HL-60 (cell line): ENCODE measurements at places on chromosomes 3 and 15.

DNA sequence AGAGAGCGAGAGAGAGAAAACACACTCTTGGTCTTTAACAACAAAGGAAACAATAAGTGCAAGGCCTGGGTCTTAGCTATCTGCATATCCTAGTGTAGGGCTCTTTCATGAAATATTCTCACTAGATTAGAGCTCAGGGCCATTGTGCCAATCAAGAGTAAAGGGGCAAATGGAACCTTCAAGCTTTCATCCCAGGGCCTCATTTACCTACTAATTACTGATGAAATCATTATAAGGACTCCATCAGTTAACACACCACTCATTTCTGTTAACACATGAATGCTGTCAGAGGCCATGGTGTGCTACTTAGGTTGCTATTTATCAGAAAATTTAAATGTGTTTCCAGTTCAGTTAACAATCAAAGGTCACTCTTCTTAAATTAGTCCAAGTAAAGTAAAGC, 597.8 kb downstream of the ROBO1 start:
- no peak for DNase-seq

- DNase-seq = peak; percentile 78
Observed at GRCh38 chr3:10189557-10190354, 25.0 kb downstream of the IRAK2 start.

- no peak for DNase-seq
Observed at GRCh38 chr3:107421881-107422280, 44.6 kb downstream of the CCDC54 start.

DNA sequence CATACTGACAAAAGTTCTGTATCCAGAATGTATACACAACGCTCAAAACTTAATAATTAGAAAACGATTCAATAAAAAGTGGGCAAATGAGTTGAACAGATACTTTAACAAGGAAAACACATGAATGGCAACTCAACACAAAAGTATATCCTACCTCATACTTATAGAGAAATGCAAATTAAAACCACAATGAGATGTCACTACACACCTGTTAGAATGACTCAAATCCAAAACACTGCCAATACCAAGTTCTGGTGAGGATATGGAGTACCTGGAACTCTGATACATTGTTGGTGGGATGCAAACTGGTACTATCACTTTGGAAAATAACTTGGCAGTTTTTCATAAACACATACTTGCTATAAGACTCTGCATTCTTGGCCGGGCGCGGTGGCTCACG, 42.1 kb downstream of the PRTG start:
- DNase-seq = no peak

DNA sequence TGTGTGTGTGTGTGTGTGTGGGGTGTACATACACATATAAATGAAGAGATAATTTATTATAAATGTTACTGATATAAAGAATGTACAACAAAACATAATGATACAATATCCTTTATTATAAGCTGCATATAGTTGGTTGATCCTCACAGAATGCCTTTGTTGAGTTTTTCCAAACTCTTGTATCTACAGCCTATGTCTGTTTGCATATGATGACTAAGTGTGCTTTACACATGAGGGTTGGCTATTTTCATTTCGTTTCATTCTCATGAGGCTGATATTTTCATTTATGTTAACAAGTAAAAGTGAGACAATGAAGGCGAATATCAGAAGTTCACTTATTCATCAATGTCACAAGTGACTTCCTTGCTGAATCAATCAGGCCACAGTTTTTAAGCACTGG, 45.1 kb downstream of the TM2D3 start:
- no peak for DNase-seq

DNA sequence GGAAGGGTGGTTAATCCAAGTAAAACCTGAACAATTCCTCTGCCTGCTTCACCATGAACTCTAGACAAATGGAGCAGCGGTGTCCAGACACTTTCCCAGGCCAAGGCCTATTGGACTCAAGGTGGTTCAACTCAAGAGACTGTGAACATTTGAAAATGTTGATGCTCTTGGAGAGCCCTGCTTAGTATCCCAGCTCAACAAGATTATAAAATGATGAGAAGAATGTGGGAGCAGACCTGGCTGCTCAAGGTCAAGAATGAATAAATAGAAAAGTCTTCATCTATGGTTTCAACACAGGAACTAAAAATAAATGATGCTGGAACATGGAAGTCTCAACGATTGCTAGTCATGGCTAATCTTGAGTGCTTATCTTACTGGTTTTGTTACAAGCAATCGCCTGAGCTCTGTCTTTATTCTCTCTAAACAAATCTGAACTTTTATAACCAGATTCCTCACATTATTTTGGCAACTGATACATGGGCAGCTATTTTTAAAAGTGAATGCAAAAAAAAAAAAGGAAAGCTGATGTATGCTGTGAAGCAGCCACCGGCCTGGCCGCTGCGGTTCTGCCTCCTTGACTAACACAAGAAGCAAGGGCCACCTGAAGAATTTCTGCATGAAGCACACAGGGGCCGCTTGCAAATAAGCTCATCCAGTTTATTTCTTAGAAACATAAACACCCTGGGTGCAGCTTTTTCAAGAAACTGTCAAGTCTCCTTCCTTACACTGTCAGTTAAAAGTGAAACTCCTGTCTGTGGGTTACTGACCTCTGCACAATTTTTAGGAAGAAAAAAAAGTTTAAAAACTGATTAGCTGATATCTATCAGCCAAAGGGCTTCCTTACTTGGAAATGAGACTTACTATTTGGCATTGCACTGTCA, 120.1 kb upstream of the ARHGEF3 start:
- DNase-seq = no peak

GRCh38 chr3:174355505-174355904, 503.6 kb upstream of the NAALADL2 start:
- DNase-seq = peak; percentile 18

GRCh38 chr3:114380233-114380651, 86.4 kb downstream of the TIGIT start:
- no peak for DNase-seq

DNA sequence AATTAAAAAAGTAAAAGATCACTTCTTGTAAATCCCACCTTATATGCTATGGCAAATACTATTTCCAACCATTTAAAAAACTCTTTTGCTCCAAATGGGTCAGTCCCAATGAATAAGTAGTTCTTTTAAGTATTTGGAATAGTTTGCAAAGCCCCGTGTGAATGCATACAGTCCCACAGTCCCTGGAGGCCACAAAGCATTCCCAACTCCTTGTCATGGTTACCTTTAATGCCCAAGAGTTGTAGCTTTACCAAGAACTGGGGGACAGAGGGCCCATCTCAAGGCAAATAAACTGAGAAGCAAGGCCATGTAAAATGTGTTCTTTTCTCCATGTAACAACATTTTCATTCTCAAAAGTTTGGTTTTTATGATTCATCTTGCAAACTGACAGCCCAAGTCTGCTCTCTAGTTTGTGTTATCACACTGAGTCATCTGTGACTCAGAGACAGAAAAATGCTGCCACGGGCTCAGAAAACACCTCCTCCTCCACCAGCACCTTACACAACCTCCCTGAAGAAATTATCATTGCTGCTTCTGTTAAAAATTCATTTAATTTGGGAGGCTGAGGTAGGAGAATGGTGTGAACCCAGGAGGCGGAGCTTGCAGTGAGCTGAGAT, 336.2 kb downstream of the ERC2 start:
- DNase-seq = no peak

DNA sequence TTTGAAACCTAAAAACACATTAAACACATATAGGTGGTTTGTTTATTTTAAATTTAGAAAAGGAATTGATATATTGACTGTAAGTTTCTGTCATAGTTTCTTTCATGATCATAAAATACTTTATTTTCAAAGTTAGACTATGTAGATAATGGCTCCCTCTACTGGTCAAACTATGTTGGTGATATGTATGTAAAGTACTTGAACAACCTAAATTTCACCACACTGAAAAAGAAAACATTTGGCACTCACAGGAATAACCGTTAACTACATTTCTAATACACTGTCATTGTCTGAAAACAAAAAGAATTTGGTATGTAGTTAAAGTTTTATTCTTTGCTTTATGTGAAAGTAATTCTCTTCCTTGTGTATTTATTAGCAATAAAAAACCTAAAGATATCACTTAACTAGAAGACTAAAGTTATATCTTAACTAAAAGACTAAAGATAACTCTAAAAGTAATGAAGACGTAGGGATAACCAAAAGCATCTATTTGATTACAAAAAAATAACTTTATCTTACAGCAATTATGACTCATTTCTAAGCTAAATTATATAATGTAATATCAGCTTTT, 427.5 kb downstream of the VGLL3 start:
- peak; percentile 6 for DNase-seq

DNA sequence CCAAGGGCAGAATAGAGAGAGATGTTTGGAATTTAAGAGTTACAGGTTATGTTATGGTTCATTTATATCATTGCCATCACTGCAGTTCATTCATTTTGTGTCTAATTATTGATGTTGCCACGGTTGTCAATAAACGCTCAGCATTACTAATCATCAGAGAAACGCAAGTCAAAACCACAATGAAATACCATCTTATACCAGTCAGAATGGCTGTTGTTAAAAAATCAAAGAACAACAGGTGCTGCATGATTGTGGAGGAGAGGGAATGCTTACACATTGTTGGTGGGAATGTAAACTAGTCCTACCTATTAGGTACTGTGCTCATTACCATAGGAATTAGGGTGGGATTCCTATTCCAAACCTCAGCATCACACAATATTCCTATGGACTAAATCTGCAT, 350.5 kb downstream of the TIGIT start:
- DNase-seq = no peak

DNA sequence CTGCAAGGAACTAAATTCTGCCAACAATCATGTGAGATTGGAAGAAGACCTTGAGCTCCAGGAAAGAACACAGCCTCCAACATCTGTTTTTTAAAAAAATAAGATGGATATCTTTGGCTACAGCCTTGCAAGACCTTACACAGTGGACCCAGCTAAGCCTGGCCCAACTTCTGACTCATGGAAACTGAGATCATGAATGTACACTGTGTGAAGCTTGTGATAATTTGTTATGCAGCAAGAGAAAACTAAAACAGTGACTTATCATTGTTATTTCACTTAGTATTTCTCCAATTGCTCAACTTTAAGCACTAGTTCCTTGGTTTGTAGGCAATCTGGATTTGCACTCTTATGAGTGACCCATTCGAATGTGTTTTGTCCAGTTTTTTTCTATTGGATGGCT, 29.3 kb downstream of the SHQ1 start:
- DNase-seq = no peak

DNA sequence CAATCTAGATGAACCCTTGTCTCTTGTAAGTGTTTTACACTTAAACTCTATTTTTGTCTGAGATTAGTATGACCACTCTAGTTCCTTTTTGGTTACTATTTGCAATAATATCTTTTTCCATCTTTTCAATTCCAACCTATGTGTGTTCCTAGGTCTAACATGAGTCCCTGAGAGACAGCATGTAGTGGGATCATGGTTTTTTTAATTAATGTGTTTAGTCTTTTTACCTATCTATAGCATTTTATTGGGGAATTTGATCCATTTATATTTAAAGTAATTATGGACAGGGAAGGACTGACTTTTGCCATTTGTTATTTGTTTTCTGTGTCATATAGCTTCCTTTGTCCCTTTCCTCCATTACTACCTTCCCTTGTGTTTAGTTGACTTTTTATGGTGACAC, 21.7 kb downstream of the TNFSF10 start:
- DNase-seq = no peak

DNA sequence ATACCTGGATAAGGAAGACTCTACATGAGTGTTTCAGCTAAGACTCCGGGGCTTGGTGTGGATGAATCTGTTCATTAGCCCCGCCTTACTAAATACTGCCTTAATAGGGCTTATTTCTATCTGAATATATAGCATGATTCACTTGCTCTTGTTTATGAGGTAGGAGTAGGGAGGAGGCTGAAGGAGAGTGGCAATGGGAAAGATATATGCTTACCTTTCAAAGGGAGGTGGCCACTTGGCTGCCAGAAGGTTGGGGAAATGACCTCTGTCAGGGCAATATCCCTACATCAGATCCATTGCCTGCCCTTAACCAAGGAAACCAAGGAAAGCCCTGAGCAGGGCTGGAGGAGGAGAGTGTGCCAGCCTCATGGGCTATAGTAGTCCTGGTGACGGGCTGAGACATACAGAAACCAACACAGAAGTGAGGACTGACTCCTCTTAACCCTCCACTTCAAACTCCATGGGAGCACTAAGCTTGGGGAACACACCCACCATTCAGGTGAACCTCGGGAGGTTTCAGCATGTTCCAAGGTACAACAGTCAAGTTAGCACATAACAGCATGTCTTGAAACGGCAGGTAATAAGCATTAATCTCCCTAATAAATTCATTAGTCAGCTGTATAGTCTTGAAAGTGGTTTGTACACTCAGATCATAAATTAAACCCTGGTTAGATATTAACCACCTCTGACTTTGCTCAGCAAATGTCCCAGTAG, 80.1 kb downstream of the EOMES start:
- DNase-seq = no peak

GRCh38 chr3:140953028-140953960, 11.7 kb downstream of the SLC25A36 start:
- peak; percentile 12 for DNase-seq

GRCh38 chr3:136105044-136105443, 91.1 kb downstream of the MSL2 start:
- peak; percentile 15 for DNase-seq

DNA sequence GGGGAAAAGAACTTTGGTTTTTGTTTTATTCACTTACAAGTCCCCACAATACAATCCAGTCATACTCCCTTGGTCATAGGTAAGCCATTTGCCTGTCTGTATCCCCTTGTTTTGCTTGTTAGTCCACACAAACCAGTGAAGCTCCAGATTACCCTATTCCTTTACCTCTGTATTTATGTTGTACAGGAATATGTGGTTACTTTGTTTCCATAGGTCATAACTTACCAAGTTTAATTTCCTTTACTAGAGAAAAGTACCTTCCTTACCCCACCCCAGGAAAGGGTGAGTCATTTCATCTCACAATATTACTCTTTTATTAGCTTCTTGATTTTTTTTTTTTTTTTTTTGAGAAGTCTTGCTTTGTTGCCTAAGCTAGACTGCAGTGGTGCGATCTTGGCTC, 113.4 kb upstream of the LRRFIP2 start:
- no peak for DNase-seq

GRCh38 chr3:105523501-105523900, 156.8 kb downstream of the ALCAM start:
- DNase-seq = no peak

GRCh38 chr3:184184546-184185230, 1.3 kb upstream of the ABCF3 start:
- DNase-seq = no peak

- no peak for DNase-seq
Observed at GRCh38 chr3:66312039-66312438, 91.2 kb downstream of the SLC25A26 start.

GRCh38 chr15:52558196-52558595, 10.6 kb downstream of the ARPP19 start:
- DNase-seq = no peak

DNA sequence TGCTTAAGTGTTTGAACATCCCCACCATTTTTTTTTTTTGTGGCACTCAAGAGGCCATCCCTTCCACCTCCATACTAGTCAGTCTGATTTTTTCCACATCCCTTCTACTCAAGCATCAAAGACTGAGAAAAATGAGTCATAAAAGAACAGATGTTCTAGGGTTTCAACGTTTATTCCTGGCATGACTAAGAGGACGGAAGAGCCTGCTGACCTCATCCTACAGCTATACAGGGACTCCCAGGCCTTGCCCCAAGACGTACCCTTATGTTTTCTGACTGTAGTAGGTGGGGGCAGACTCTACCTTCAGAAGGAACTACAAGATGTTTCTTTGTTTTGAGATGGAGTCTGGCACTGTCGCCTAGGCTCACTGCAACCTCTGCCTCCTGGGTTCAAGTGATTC, 3.3 kb upstream of the ITPKA start:
- DNase-seq = no peak
